T follicular helper cell (primary cell): ENCODE measurements at places on chromosomes 6 and 20.
A peak's percentile ranks its signal among the peaks of the same experiment; 100 is the strongest.

DNA sequence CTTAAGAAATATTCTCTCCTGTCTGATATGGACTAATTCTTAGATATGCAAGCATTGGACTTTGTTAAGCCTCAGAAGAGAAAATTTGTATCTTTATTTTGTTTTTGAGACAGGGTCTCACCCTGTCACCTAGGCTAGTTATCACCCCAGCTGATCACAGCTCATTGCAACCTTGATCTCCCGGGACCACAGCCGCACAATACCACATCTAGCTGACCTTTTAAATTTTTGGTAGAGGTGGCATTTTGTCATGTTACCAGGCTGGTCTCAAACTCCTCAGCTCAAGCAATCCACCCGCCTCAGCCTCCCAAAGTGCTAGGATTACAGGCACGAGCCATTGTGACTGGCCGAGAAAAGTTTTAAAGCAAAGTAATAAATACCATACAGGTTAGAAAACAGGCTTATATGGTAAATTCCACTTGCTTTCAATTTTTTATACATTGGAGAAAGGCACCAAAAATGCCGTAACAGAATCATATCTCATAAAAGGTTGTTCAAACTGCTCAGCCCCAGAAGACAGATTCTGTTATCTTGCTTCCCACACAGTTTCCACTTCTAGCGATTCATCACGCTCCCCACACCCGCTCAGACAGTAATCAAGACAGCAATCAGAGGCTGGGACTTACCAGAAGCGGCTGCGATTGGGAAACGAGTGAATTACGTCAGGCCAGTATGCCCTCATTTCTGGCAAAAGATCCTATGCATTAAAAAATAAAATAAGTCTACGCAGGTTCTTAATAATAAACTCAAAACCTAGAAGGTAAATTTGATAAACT is 13.8 kb downstream of the RNASET2 start:
- peak; percentile 67 for DNase-seq

DNA sequence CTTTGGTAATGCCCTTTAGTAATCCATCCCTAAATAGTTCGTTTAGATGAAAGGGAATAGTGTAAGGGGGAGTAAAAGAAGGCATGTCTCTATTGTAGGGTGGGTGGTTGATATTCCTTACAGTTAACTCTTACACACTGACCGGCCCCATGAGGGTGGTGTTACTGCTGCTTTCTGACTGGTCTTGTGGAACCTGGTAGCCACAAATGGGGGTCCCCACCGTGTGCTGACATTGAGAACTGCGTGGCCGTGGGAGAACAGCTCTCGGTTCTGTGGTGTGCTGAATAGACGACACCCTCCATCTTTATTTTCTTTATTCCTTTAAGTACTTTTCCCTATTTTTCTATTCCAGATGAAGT is 19.3 kb downstream of the MRAP2 start:
- no peak for DNase-seq

DNA sequence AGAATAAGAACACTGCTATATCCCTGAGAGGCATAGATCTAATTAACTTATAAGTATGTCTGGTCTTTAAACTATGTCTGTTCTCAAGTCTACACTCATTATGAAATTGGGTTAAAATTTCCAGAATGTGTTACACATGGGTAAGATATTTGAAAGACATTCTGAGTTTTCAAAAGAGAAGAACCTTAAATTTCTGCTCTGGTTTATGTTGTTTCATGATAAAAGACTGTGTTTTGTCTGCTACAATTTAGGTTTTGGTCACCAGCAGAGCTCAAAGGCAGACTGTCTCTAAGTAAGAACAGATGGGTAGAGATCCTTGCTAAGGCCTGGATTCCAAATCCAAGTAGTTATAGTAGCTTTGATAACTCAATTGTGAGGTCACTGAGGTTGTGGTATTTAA is 6.0 kb downstream of the STMND1 start:
- DNase-seq, result no peak

DNA sequence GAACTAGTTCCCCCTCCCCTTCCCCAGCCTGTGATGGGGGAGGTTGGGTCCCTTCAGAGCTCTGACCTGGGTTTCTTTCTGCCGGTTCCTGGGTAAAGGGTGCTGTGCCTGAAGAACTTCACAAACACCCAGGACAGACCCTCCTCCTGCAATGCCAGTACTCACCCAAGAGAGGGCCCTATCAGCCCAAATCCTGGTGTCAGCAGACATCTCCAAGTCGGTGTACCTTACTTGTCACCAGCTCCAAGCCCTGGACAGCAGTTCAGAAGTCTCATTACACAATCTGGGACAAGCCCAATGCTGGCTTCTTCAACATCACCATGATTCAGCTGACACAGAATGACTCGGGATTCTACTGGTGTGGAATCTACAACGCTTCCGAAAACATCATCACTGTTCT is 467 bp downstream of the TREML4 start:
- no peak for DNase-seq

GRCh38 chr20:33969563-33969962 is 24.1 kb upstream of the RALY start:
- no peak for DNase-seq

- no peak for DNase-seq
These were observed 49.4 kb upstream of the MCUR1 start for GRCh38 chr6:13863699-13864155.

DNA sequence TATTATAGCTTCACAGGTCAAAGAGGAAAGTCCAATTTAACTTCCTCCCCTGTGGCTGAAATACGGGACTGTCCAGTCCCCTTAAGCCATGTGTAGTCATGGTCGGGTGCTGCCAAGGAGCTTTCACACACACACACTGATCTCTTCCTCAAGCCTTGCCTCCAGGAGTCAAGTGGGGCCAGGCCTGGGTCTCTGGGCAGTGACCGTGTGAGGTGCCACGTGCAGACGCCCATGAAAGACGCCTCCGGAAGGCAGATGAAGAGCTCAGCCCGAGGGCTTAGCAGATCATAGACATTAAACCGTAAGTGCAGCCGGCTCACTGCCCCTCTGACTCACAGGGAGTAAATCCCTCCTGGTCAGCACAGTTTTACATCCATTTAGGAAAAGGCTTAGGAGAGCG is 4.2 kb downstream of the GABRR2 start:
- no peak for DNase-seq

- no peak for DNase-seq
These were observed 9.8 kb downstream of the MMUT start for GRCh38 chr6:49453221-49453620.

DNA sequence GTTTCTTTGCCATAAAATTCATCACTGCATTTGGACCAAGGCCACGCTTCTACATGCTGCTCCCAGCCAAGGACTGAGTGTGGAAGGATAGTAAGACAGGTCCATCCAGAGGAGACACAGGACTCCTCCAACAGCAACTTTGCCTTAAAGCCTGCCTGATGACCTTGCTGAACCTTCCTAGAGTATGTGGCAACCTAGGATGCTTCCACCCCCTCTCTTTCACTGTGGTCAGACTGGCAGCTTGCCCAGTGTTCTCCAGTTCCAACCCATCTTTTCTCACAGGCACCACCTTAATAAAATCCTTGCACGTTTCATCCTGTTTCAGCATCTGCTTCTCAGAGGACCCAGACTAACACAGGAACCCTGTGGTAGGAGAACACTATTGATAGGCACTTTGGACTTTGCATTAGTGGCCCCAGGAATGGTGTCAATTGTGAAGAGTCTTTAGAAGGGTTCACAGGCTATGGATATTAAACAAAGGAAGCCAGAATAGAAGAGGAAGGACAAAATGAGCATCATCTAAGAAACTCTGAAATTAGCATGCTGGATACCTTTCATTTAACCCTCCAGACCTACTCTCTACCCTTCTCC is 2.4 kb upstream of the PKHD1 start:
- no peak for DNase-seq

DNA sequence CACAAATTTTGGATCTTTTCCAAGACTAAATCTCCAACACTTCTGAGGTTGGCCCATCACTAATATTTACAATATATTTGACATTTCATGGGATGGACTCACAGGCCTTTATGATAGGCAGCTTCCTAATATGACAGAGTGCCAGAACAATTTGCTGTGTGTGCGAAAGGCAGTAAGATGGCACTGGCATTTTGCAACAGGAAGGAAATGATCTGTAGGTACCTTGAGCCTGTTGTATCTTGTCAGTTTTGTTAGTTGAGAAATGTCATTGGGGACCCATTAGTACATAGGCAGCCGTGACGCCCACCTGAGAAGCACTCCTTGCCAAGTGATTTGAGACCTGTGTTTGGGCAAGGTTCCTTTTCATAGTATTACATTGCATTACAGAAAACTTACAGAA is 153.4 kb upstream of the HEY2 start:
- no peak for DNase-seq

- no peak for DNase-seq
These were observed 235.8 kb upstream of the RIN2 start for GRCh38 chr20:19522071-19522801.

DNA sequence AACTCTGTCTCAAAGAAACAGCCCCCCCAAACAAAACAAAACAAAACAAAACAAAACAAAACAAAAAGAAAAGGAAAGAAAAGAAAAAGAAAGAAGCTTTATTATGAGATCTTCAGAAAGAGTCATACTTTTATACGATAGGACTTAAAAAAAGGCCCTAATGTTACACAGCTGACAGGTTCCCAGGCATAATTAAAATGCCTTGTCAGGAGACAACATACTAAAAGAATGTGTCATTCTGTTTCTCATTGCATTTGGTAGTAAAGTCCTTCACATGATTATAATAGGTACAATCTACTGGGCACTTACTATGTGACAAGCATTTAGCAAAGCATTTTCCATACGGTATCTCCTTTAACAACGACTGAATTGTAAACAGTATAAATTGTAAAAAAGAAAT is 36.4 kb upstream of the RPN2 start:
- no peak for DNase-seq

DNA sequence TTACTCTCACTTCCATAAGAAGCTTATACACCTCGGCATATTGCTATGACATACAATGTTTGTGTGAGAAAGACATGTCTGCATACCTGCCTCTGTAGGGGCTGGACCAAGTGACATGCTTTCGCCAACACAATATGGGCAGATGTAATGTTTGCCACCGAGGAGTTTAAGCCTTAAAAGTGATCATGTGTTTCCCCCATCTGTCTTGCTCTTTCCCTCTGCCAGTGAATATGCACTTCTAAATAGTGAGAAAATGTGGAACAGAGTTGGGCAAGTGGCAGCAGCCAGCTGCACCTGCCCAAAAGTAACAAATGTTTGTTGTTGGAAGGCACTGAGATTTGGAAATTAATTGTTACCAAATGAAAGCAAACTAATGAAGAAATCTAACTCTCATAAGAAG is 274.8 kb upstream of the BTBD3 start:
- no peak for DNase-seq
